Brain microvascular endothelial cell (primary cell): ENCODE measurements at places on chromosomes 1 and 21.

GRCh38 chr1:184244962-184245361 is 141.9 kb upstream of the C1orf21 start:
- DNase-seq, result no peak

DNA sequence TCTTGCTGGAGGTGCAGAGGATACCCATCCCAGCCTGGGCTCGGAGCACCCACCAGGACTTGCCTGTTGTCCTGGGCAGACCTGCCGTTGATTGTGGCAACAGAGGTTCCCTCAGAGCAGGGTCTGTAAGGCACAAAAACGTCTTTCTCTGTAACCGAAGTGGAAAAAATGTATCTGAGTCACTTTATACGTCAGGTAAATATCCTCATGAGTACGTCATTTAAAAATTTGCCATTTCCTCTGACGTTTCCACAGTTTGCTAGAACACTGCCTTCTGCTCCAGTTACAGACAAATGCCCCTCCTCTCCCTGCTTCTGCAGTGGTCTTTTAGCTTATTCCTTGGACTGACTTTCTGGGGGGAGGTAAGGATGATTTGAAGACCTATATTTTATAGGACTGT is 326.8 kb downstream of the HHAT start:
- no peak for DNase-seq

DNA sequence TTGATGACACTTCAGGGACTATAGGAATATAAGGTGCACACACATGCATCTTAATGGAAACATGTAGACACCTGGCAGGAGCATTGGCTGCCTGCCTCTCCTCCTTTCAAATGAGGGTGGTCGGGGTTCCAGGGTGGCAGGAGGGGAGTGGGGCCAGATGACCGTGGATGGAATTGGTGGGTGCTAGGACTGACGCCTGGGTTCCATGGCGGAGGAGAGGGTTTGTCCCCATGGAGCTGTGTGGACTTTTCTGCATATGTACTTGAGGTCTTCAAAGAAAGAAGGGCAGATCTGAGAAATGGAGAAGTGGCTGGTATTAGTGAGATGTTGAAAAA is 7.7 kb downstream of the PRRX1 start:
- DNase-seq, result no peak

DNA sequence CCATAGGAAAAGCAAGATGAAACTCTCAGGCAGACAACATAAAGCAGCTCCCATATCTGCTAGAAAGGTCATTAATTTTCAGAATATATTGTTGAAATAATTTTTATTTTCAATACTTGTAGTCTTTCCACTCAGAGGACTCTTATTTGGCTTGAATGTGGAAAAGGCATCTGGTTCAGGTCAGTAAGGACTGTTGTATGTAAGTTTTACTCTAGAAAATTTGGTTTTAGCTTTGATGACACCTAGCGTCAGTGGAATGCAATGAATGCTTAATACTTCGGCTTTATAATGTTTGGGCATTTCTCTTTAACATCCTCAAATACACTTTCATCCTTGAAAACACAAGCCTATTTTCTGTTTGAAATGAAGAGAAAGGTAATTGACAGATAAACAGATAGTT is 63.3 kb downstream of the LRRC40 start:
- DNase-seq, result no peak

GRCh38 chr1:1240348-1240732 is 6.2 kb downstream of the C1QTNF12 start:
- DNase-seq, result no peak

GRCh38 chr1:41623736-41624135 is 139.3 kb upstream of the EDN2 start:
- no peak for DNase-seq

DNA sequence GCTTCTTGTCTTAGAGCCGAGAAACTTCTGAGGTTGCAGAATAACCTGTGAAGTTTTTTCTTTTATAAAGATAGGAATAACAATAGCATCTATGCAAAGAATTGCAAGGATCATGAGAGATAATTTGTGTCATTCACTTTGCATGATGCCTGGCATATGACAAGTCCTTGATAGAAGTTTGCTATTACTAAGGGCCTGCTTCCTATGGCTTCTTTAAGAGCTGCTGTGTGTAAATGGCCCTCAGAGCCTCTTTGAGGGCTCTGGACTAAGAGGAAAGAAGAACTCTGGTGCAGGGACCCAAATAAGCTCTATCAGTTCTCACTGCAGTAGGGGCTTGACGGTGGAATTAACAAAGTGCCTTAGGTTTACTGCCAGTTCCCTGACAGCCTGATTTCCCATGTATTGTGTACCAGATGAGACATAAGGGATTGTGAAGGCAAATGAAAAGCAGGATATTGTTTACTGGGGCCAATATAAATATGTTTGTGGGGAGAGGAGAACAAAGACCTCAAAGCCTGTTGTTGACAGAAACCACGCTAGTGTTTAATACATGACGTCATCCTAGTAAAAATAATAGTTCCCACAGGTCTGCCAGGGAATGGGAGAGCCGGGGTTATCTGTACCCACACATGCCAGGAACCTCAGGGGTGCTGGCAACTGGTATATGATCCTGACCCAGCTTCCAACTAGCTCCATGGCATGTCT is 131.2 kb upstream of the UBE2U start:
- no peak for DNase-seq

GRCh38 chr1:194860248-194861201 is 1674.1 kb upstream of the B3GALT2 start:
- DNase-seq, result no peak

DNA sequence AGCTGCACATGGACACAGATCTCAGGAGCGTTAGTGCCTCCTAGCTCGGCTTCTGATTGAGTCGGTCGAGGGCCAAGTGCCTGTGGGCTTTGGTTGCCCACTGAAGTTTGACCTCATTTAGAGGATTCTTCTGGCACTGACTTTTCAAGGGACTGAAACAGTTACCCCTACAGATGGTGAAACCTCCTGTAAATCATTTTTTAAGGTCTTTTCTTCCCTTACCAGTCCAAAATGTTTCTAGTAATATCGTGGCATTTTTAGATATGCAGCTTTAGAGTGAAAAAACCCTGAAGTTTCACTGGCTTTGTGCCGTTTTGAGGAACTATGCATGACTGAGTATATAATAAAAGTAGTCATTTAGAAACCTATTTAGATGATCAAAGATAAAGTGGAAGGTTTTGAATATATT is 34.7 kb upstream of the L1TD1 start:
- DNase-seq, result no peak

DNA sequence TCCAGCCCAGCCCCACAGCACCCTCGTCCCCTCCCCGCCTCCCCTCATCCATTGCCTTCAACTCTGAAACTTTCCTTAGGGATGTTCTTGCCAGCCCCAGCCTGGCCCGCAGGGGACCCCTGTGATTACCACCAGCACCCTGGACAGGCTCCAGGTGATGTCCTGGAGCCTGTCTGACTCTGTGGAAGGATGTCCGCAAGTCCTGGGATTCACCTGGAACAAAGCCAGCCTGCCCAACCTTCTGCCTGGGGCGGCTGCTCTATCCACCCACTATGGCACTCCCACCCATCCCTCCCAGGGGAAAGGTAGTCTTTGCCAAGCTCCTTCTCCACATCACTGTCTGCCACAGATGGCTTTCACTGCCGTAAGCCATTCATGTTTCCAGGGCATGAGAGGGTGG is 24.4 kb upstream of the PTPRF start:
- DNase-seq, result no peak

DNA sequence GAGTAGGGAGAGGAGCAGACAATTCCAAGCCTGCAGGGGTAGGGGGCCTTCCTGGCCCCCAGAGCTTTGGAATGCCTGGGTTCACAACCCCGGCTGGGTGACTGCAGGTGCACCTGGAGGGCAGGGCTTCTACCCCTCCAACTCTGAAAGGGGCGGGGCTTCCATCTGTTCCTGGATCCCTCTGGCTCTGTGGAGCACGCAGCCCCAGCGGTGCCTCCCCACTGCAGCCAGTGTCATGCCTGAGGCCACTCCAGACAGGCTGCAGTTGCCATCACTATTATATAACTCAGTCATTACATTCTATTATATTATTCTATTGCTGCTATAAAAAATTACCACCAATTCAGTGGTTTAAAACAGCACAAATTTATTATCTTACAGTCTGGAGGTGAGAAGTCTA is 12.5 kb upstream of the FNBP1L start:
- no peak for DNase-seq

GRCh38 chr21:36134803-36135390 is at the start of gene CBR3:
CBR3 (plus strand) TSS chr21:36135079; CDS start chr21:36135193, 114 bp downstream.
- peak; percentile 33 for DNase-seq

DNA sequence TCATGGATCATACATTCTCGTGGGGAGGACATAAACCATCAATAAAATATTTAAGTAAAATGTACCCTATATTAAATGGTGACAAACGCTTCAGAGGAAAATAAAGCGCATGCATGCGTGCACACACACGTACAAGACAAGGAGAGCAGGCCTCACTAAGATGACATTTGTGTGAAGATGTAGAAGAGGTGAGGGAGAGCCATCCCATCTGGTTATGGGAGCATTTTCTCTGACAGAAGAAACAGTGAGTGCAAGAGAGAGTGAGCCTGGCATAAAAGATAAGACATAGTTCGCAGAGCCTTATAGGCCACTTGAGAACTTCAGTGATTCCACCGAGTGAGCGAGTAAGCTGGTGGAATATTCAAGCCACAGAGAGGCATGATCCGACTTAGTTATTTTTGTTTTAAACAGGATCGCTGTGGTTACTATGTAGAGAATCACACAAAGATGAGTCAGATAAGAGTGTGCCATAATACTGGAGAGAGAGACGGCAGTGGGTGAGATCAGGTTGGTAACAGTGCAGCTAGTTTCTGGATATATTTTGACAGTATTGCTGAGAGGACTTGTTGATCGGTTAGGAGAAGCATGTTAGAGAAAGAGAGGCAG is 624.2 kb downstream of the PLPP3 start:
- peak; percentile 54 for DNase-seq

GRCh38 chr1:111720274-111720976 is 18.8 kb downstream of the INKA2 start:
- no peak for DNase-seq
